COLO829 (cell line): ENCODE measurements at places on chromosomes 2 and 18.

DNA sequence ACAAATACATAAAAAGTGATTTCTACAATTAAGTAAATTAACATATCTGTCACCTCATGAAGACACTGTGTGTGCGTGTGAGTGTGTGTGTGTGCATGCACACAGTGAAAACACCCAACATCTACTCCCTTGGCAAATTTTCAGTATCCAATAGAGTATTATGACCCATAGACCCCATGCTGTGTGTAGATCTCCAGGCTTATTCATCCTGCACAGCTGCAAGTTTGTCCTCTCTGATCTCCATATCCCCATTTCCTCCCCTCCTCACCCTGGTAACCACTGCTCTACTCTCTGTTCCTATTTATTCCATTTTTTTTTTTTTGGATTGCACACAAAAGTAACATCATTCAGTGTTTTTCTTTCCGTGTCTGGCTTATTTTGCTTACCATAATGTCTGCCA is 391.0 kb downstream of the SOX11 start:
- DNase-seq, result no peak

- no peak for DNase-seq
These were observed 40.1 kb downstream of the MREG start for GRCh38 chr2:215973145-215973792.

DNA sequence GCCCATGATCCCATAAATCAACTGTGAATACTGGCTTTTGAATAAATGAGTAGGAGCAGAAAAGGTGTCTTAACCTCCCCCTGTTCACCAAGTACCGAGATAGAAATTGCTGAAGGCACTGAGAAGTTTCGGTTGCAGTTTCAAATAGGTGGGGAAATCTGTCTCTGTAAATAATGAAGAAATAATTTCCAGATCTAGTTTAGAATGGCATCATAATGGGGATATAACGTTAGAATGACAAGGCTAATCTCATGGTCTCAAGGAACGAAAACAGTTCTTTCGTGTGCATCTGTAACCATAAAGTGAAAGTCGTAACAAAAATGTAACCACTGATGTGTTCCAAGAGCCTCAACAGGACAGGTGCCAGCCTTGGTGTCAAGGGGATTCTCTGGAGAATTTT is 49.9 kb upstream of the TMEM18 start:
- DNase-seq, result no peak

GRCh38 chr2:181396256-181397123 is 60.7 kb upstream of the ITGA4 start:
- DNase-seq, result peak; percentile 39

- no peak for DNase-seq
These were observed 99.4 kb downstream of the MYOM1 start for GRCh38 chr18:3120356-3120755.

DNA sequence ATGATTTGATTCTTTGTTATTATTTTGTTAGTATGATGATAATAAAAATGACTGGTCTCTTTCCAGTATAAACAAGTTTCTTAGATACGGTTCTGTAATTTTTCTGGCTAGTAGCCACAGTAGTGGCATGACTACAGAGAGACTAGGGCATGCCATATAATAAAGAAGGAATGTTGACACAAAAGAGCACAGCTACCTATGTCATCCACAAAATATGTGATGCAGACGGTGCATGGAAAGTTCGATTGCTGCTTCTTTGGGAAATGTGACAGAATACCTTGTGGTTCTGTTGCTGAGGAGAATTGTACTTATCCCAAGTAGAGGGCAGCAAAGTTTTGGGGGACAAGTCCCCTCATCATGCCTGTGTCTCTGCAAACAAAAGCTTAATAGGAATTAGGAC is 26.1 kb upstream of the SETBP1 start:
- DNase-seq, result no peak

GRCh38 chr18:22814329-22814703 is 118.8 kb upstream of the RBBP8 start:
- DNase-seq, result no peak

DNA sequence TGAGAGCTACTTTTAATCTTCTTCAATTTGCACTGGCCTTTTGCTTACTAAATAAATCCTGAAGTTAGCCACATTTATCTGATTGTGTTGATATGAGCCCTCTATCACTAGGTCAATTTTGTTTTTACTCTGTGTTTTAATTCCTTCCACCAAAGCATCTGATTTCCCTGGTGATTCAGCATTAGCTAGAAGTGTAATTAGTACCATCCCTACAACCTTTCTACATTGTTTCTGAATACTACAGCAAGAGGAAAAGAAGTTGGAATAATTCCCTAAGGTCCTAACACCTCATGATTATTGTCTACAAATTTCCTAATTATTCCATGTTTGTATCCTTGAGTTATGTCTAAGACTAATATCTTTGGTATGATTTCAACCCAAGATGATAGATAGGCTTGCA is 1093.6 kb downstream of the SUCLG1 start:
- no peak for DNase-seq

DNA sequence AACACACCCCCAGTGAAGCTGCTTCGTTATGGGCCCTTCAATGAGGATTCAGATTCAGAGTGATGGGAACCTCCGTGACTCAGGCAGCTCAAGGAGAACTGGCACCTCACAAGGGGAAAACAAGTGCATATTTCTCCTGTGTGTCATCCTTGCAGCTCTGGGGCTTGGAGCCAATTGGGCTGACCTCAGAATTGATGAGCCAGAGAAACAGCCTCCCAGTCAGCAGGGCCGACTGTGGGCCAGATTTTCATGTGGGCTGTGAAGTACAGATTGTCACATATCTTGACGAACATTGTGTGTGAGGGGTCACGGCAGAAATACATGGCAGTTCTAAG is 189.6 kb upstream of the SP5 start:
- peak; percentile 81 for DNase-seq

DNA sequence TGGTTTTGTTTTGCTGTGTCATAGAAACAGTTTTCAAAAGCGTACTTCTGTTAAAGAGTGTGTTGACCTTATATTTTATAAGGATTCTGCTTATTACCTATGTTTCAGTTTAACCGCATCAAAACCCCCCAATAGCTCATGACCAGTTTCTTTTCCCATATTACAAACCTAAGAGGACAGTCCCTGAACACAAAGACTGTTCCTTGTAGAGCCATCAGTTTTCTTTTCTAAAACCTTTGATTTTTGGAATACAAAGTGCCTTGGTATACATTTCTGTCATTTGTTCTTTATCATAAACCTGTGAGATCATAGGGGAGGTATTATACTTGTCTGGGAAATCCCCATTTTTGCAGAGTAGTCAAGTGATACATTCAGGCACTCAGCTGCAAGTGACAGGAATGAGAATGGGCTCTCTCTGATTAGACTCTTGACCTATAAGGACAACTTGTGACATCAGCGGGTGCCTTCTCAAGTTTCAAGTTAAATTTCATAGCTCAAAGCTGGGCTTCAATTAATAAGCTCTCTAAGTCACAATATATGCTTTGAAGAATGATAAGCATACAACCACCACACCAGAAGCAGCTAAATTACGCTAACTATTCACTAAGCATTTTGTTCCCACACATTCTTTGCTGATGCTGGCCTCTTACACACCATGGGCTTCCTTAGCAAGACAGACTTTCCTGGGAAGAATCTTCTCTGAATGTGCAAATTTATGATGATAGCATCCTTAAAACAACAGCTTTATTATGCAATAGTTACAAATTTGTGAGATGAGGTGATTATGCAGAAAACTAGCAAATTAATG is 97.5 kb upstream of the CD302 start:
- peak; percentile 31 for DNase-seq

DNA sequence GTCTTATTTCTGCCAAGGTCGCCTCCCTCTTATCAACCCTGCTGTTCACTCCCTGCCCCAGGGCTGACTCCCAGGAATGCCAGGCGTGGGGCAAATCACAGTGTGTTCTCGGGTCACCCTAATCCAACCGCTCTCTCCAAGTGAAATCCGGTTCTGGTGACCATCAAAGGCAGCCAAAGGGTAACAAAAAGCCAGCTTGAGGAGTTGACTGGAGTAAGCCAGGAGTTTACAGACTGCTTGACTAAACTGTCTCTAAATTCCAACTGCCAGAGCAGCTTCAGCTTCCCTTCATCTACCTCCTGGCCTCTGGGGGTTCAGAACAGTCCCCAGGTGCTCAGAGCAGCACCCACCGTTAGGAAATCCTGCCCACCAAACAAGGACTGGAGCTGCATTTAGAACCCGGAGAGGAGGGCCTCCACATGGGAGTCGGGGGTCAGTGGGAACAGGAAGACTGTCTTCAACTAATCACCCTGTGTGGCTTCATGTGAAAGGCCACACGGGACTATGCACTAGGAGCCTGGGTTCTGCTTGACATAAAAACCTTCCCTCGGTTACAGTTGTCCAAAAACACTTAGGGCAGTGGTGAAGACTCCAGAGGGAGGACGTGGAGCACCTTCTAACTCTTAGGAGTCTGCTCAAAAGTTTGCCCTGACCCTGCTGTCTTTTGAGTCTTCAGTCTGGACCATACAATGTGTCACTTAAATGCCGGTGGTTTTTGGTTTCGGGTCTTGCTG is 24.2 kb upstream of the MCFD2 start:
- DNase-seq, result no peak

GRCh38 chr2:46886268-46887027 is 29.2 kb downstream of the MCFD2 start:
- no peak for DNase-seq

GRCh38 chr2:39989888-39990287 is 210.8 kb upstream of the THUMPD2 start:
- no peak for DNase-seq

DNA sequence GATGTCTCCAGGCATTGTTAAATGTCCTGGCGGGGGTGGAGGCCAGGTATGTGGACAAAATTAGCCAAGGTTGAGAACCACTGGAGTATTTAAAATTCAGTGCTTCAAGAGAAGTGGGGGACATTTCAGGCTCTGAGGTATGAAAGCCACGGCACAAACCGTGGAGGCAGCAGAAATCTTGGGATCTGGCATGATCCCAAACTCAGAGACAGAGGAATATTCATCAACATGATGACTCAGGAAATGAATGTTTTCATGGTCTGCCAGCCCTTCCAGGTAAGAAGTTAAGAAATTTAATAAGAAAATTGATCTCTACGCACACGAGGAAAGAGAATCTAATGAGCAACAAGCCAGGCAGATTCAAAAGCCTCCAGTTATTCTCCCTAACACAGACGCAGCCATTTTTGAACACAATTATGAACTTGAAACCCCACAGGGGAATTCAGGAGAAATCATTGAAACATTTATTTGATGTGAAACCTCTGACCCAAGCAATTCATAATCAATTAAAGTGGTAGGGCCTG is 11.3 kb upstream of the GRP start:
- DNase-seq, result peak; percentile 49

DNA sequence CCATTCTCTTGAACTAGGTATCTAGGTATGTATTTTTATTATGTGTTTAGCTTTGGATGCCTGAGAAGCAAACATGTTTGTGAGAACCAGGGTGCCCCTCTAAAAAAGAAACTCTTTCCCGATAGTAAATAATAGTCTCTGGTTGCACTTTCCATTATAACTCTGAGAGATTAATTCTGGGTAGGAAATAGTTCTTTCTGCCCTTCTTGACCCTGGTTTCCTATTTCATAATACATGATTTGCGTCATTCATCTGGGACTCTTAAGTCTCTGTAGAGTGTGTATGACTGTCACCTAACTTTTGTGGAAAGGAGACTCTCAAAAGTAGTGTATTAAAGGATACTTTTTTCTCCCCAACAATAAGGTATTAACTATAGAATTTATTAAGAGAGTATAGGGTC is 31.5 kb downstream of the ACSL3 start:
- DNase-seq, result no peak

GRCh38 chr2:238015705-238016104 is 45.1 kb upstream of the SCLY start:
- no peak for DNase-seq

DNA sequence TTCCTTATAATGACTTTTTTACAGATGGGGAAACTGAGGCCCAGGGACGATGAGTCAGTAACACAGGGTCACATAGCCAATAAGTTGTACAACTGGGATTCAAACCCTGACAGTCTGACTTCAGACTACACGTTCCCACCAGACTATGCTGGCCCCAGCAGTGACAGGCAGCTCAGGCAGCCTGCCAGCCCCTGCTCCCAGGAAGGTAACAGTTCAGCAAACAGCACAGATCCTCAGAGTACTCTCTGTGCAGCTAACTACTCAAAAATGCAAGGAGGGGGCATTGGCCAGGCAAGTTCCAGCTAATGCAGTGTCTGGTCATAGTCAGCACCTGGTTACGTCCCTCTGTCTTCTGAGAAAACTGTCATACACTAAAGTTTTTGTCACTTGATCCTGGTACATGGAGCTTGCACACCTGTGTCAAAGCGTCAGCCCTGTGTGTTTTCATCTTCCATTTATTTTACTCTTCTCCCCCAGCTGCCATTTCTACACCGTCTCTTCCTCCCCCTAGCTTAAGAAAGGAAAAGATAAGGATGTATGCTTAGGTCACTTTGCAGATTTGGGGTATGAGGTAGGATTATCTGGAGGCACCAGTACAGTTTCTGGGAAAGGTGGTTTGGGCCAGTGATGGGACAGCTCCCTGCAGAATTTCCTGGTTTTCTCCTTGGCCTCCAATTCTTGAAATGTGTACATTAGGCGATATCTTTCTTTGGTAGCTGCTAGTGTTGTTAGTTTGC is 4.5 kb downstream of the SMARCAL1 start:
- DNase-seq, result no peak

DNA sequence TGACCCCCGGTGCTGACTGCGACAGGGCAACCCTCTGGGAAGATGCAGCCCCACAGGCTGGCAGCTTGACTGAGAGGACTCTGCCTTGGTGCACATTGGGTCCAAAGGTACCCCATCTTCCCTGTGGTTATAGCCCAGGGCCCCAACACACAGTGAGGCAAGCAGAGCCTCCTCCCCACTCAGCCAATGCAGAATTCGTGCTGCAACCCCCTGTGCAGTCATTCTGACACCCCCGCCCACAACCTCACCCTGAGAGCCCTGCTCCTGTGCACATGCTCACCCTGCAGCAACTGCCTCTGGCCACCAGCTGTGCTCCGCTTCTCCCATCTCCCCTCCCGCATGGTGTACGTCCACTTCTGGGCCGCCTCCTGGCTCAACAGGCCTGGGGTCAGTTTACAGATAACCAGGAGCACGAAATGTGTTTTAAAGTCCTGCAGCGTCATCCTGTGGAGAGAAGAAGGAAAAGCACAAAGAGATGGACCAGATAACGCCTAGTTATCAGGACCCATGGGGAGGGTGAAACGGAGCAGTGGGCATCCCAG is 24.4 kb downstream of the CAPN14 start:
- no peak for DNase-seq

DNA sequence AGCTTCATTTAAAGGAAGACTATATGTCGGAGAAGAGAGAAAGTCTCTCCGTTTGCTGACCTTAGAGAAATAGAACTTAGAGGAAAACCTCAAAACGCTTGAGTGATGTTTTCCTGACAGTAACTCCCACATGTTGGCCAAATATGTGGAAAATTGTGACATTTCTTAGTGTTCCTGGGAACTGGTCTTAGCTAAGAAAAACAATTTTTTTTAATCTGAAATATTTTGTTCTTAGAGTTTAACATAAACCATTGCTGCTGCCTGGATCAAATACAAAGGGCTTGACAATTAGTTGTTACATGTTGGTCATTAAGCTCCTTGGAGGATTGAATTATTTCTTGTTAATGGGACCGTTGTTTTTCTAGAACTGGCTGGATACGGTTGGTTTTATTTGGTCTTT is 16.3 kb downstream of the DYNC2LI1 start:
- no peak for DNase-seq
